ENCODE measurements at places on chromosomes 2 and 18.

DNA sequence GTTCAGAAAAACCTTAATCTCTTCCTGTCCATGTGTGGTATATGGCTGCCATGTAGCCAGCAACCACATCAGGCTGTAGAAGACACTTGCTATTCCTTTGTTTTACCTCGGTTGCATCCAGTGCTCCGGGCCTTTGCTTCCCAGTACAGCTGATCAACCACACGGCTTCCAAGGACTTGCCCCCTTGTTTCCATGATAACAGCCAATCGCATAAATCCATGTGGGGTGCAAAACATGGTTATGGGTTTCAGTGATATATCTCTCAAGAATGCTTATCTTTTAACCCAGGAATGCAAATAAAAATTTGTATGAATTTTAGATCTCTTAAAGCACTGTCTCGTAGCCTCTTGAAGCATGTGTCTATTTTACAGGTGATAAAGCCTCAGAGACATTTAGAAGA lies 118.3 kb downstream of the MGAT5 start:
- DNase-seq = no peak

GRCh38 chr2:111708476-111709180 lies 175.4 kb downstream of the ANAPC1 start:
- no peak for DNase-seq

- DNase-seq = no peak
Observed at GRCh38 chr2:3730646-3731045, 27.3 kb downstream of the DCDC2C start.

GRCh38 chr18:50836521-50836957 lies 16.7 kb upstream of the MRO start:
- DNase-seq = no peak

DNA sequence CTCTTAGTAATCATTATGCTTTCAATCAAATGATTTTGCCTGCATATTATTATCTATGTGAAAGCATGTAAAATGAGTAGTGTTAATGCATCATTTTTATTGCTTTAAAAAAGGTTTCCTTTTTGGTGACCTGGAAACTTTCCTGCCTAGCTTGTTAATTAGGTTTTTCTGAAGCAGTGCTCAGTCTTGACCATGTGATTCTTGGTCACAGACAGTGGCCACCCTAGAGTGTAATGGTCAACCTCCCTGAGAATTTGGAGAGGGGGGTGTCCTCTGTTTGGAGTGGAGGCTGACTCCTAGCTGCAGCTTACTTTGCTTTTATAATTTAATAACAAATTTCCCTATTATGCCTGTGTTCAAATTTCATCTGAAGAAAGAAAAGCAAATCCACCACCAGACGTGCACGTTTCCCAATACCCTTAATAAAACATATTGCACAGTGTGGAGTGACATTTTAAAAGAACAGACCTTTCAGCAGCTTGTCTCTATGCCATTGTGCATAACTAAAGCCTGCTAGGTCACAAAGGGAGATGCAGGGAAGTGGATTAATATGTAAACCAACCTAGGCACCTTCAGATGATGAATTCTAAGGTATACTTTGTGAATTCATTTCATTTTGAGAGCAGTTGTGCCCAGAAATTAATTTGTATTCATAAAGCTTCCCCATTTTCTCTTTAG lies 130.6 kb downstream of the RPRM start:
- DNase-seq = no peak

GRCh38 chr2:36562240-36562639 lies 35.7 kb downstream of the FEZ2 start:
- no peak for DNase-seq

DNA sequence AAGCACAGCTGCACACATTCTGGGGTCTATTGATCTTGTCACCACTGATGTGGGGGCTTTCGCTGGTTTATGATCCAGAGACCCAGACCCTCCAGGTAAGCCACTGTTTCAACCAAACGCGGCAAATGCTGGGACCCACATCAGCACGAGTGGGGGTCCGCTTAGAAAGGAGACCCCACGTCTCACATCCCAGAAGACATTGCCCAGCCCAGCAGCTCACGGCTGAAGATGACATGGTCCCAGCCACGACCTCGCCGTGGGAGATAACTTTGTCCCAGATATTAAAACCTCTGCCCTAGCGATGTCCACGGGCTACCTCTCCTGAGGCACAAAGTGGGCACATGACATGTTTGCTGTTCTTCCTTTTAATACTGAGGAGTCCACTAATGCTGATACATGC lies 43.8 kb downstream of the LONRF2 start:
- DNase-seq = no peak

- DNase-seq = no peak
Observed at GRCh38 chr2:150480241-150480640, 7.2 kb downstream of the RND3 start.

- no peak for DNase-seq
Observed at GRCh38 chr2:152186262-152186661, 10.7 kb upstream of the STAM2 start.

DNA sequence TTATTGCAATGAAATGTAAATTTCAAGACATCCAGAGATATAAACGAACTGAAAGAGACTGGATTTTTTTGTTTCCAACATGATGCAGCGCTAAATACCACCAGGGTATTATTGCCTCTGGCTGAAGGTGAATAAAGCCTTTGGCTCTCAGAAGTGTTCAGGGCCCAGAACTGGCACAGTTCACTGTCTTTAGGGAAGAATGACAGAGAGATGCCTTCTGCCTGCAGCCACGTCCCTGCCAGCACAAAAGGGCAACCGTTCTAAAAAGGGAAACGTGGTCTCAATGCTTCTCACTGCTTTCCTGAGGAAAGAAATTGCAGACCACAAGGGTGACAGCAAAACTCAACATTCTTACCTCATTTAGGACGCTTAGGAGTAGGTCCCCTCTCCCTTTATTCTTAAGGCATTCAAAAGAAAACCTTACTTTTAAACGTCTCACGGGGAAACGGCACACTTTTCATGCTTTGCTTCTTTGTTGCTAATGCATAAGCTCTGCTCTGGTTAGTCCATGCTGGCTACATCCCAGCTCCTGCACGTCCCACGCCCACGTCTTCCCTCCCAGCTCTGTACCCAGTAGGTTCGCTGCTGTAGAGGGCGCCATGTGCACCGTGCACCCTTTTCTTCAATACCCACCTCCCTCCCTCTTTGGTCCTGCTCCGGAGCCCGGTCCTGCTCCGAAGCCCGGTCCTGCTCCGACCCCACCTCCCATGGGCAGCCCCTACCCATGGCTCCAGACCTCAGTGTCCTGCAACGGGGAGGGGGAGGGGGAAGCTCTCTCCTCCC lies 171.0 kb downstream of the HRH4 start:
- no peak for DNase-seq

- DNase-seq = no peak
Observed at GRCh38 chr2:109128616-109129355, at the start of gene SH3RF3. SH3RF3 (plus strand) TSS chr2:109129205.

DNA sequence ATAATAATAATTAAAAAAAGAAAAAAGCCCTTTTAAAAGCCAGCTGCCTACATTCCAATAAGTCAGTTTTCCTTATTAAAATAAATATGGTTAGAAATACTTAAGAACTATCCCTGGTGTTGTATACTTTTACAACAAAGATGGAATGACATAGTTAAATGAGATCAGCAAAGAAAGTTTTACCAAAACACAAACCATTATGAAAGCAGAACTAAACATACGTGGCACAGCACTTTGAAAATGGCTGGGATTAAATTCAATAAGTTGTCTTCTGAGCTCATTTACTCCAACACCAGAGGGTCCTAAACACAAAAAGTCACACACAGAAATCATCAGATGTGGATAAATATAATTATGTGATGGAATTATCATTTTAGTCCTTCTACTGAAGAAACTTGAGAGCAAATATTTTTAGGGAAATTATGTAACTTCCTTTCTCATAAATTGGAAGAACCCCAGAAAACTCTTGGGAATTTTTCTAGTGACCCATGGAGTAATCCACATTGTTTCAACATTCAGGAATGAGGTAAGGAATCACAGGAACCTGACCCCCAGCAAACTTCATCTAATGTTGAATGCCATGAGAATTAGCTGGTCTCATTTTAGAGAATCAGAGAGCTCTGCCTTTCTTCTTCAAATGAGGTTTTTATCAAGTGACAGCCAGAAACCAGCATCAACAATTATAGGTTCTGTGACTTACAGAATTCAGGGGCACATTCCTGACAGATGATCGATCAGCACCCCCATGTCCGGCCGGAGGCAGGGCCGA lies 11.5 kb upstream of the TMEM237 start:
- no peak for DNase-seq

- DNase-seq = no peak
Observed at GRCh38 chr2:228675646-228676045, 494.2 kb upstream of the SPHKAP start.

DNA sequence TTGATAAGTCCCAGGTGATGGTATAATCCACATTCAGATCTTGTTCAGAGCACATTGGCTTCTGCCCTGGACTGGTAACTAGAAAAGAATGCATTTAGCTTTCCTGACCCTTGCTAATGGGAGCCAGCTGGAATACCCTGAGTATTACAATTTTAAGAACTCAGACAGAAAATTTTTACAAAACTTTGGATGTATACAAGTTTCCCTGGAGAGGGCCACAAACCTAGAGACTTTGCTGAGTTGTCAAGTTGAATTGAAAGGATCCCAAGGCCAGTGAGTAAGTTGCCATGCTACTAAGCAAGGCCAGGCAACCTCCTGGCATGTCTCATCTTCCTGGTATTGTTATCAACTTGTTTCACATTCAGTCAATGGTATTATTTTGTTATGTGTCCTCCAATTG lies 20.0 kb upstream of the NABP1 start:
- DNase-seq = no peak

GRCh38 chr18:12867441-12868123 lies 16.5 kb downstream of the PTPN2 start:
- no peak for DNase-seq

- no peak for DNase-seq
Observed at GRCh38 chr2:202717598-202718310, 83.0 kb downstream of the FAM117B start.

DNA sequence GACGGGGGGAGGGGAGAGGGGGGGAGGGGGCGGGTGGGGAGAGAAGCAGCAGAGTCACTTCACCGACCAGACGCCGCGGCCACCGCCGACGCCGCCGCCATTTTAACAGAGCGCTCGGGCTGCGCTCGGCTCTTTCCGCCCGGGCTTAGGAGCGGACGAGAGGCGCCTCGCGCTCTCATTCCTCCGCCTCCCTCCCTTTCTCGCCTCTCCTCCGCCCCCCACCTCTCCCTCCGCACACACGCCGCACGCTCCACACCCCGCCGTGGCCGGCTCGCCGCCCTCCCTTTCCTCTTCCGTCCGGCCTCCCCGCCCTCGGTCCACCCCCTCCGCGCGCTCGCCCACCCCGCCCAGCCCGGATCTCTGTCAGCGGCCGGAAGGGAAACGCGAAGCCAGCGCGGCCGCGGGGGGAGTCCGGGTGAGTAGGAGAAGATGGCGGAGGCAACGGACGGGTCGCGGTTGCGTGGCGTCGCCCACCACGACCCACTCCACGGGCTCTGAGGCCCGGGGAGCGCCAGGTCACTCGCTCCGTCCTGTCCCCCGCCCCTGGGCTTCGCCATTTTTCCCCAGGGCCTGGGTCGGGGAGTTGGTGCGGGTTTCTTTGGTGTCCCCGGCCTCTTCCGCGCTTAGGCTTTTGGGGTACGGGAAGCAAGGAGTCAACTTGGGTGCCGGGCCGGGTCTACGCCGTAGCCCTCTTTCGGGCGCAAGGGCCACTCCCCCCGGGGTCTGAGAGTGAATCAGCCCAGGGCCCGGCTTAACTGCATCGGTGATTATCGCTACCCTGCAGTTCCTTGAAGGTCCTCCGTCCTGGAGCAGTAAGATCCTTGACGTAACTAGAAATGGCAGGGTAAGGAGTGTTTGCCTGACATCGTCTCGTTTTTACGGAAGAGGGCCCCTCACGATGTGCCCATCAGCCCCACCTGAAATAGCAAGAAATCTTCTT lies at the start of gene USP34:
USP34 (minus strand) TSS at position 123 of the 940 bp plus-strand sequence. CDS start 395 bp downstream, outside the sequence.
- DNase-seq = peak; percentile 89

GRCh38 chr2:237557633-237558015 lies 8.8 kb upstream of the PRLH start:
- no peak for DNase-seq

GRCh38 chr2:25566694-25567093 lies 106.7 kb downstream of the DTNB start:
- DNase-seq = no peak

- DNase-seq = no peak
Observed at GRCh38 chr18:40159141-40160017, 1795.7 kb upstream of the PIK3C3 start.

DNA sequence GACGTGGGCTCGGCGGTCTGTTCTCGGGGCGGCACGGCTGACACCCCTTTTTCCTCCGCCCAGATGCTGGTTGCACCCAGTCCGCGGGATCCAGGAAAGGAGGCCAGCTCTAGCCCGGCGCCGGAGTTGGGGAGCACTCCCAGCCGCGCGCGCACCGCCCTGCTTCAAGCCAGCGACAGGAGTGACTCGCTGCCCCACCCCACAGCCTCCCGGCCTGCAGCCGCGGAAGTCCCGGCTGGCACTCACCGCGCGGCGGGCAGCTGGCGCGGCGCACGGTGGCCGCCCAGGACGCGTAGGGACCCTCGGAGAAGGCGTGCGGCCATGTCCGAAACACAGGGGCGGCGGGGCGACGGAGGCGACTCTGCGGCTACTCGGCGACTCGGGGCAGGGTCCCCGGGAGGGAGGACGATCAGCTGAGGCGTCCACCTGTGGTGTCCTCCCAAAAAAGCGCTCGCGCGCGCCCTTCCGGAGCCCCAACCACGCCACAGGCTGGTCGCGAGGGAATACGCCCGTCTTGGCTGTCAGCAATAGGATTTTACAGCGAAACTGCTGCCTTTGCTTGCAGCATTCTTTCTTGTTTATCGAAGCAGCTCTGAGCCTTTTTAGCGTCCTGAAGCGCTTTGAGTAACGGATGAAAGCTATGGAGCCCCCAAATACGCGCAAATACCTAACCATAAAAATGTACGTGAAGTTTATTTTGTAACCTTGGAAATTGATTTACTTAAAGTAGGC lies at the start of gene ACADL:
ACADL (minus strand) TSS at position 507 of the 732 bp plus-strand sequence; CDS start at position 323, 184 bp downstream.
- peak; percentile 1 for DNase-seq

- DNase-seq = no peak
Observed at GRCh38 chr2:167332358-167332757, 444.1 kb downstream of the XIRP2 start.

- DNase-seq = no peak
Observed at GRCh38 chr2:207734264-207734635, 22.8 kb downstream of the CCNYL1 start.

GRCh38 chr2:25528173-25528572 lies 145.2 kb downstream of the DTNB start:
- DNase-seq = no peak

GRCh38 chr2:61328707-61329251 lies 142.1 kb downstream of the USP34 start:
- DNase-seq = no peak
